ENCODE measurements at places on chromosomes 6 and 20.

- peak; percentile 64 for DNase-seq
These were observed 6.6 kb downstream of the HTR1B start for GRCh38 chr6:77456531-77457248.

GRCh38 chr6:100678027-100678426 is 203.1 kb downstream of the ASCC3 start:
- DNase-seq = no peak

- DNase-seq = no peak
These were observed 542 bp downstream of the ATP5F1E start for GRCh38 chr20:59031564-59032022.

GRCh38 chr20:878511-879307 is 37.4 kb downstream of the ANGPT4 start:
- no peak for DNase-seq

GRCh38 chr6:53916804-53917463 is 122.1 kb downstream of the LRRC1 start:
- no peak for DNase-seq

DNA sequence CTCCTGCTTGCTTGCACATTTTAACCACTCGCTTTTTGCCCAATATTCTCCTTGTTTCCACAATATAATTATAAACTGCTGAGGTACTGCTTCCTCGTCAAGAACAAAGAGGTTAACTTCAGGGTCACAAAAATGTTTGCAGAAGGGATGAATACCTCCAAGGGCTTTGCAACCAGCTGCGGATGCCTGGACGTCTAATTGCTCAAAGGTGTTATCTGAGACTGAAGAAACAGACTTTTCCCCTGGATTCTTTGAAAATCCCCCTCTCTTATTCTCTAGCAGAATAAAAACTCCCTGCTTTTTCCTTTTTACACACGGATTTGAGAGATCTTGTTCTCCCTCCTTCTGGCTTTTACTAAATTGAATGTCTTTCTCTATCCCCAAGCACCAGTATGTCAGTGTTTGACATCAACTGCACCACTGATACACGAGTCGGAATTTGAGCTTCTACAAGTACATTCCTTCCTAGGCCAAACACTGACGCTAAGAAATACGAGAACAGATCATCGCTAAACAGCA is 336 bp upstream of the SMPDL3A start:
- DNase-seq = no peak

DNA sequence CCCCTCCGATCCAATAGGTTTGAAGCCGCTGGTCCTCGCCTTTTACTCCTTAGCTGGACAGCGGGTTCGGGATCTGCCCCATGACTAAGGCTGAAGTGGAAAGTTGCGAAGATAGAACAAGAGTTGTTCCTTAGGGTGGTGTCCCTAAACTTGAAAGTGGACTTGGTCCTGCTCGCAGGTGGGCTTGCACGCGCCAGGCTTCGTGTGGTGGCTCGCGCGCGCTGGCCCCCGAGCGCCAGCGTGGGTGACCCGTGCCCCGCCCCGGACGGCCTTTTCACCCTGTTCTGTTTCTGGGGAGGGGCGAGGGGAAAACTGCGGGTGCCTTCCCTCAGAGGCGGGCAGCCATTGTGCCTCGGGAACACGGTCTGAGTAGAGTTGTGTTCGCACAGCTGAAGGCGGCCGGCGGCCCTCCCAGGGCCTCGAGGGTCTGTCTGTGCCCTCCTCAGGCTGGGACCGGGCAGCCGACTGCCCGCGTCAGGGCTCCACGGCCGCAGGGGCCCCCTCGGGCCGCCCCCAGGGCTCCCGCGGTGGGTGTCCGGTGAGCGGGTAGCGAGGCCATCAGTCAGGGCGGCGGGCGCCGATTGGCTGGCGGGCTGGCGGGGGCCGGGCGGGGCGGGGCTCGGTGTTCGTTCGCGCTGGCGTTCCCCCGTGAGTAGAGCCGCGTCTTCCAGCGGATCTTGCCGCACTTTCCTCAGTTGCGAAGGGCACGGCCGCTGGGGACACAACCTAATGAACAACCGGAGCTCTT is 33.0 kb downstream of the RREB1 start:
- no peak for DNase-seq

GRCh38 chr6:143055213-143055612 is 5.5 kb upstream of the AIG1 start:
- DNase-seq = no peak

GRCh38 chr6:132919045-132919860 is 104.9 kb downstream of the RPS12 start:
- peak; percentile 20 for DNase-seq

DNA sequence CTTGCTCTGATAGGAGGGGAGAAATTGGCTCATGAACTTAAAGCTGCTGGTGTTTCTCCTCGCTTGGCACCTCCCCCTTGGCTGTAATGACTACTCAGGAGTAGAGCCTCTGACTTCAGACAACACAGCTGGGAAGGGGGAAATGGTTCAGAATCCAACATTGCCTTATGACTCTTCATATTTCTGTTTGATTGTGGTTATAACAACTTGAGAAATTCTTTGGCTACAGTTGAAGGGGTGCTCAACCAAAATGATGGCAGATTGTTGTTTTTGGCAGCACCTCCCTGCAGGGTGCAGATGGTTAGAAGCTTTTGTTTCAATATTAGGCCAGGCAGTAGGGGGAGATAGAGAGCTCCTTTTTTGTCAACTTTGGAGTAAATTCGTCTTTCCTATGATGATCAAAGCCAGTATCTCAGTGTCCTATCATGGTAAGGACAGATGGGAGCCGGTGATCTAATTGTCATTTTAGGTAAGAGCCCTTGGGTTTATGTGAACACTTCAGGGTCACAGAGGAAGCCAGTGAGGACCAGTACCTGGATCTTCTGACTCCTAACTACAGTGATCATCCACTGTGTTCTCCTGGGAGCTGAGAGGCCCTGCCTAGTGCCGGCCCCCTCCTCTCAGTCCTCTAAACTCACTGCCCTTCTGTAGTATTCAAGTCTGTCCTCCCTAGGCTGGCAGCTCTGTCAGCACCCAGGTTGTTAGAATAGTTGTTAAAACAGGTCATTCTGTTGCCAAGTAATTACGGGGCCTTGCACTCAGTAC is 39.9 kb downstream of the RPRD1B start:
- no peak for DNase-seq

DNA sequence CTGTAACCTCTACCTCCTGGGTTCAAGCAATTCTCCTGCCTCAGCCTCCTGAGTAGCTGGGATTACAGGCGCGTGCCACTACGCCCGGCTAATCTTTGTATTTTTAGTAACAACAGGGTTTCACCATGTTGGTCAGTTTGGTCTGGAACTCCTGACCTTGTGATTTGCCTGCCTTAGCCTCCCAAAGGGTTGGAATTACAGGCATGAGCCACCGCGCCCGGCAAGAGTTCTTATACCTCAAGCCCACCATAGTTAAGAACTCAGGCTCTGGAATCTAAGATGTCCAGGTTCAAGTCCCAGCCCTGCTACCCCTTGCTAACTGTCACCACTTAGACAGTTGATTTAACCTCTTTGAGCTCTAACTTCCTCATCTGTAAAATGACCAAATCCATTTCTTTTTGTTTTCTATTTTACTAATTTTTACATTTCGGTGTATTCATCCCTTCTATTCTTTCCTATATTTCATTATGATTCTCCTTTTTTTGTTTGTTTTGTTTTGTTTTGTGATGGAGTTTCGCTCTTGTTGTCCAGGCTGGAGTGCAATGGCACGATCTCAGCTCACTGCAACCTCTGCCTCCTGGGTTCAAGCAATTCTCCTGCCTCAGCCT is 104.8 kb upstream of the ZNF217 start:
- DNase-seq = no peak

DNA sequence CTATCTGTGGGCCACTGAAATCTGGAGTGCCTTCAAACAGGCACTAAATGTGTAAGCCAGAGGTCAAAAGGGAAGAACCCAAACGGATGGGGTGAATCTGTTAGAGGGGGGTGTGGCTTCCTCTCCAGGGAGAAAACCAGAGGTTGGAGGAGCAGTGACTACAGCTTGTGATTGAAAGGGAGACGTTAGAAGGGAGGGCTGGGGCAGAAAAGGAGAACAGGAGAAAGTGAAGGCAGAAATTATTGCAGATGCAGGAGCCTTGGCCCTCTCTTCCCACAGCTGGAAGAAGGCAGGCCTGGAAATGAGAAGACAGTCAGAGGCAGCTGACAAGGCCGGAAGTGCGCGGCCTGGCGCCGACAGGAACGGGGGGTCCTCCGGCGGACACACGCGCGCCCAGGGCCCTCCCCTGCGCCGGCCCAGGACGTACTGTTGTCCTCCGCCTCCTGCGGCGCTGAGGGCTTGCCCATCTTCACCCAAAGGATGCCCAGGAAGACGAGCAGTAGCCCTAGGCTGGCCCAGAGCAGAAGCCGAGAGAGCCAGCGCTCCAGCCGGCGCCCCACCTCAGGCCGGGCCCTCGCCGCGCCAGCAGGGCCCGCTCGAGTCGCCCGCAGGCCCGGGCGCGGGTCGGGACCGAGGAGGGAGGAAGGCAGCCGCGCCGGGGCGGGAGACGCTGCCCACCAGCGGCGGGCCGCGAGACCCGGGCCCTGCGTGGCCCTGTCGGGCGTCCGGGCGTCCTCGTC is 806 bp downstream of the LEMD2 start:
- DNase-seq = no peak

GRCh38 chr20:52242237-52243230 is 51.0 kb upstream of the ZFP64 start:
- DNase-seq = no peak

Data from epithelial cell of prostate (primary cell).